ENCODE measurements at places on chromosomes 7 and 10. TPM values are rescaled to one million over a fixed set of nuclear protein-coding genes. Genes with fewer than 3 reads are reported as not detected.

The ZNF32 gene
- 46.3 TPM for total RNA-seq

The IL15RA gene
- total RNA-seq, result 12.5 TPM

The SGCE gene
- total RNA-seq, result 87.5 TPM

The ADIRF gene
- 1.1 TPM for total RNA-seq

The CH25H gene
- 1.6 TPM for total RNA-seq

The HMX2 gene
- not detected for total RNA-seq

The STRIP2 gene
- total RNA-seq, result 2.6 TPM

The SFTPA1 gene
- not detected for total RNA-seq

The C10orf67 gene
- total RNA-seq, result not detected
